ENCODE measurements at places on chromosomes 4 and X.
A peak's percentile ranks its signal among the peaks of the same experiment; 100 is the strongest.

- no peak for DNase-seq
Measured at GRCh38 chrX:69524781-69525363, 20.7 kb downstream of the NALF2 start.

DNA sequence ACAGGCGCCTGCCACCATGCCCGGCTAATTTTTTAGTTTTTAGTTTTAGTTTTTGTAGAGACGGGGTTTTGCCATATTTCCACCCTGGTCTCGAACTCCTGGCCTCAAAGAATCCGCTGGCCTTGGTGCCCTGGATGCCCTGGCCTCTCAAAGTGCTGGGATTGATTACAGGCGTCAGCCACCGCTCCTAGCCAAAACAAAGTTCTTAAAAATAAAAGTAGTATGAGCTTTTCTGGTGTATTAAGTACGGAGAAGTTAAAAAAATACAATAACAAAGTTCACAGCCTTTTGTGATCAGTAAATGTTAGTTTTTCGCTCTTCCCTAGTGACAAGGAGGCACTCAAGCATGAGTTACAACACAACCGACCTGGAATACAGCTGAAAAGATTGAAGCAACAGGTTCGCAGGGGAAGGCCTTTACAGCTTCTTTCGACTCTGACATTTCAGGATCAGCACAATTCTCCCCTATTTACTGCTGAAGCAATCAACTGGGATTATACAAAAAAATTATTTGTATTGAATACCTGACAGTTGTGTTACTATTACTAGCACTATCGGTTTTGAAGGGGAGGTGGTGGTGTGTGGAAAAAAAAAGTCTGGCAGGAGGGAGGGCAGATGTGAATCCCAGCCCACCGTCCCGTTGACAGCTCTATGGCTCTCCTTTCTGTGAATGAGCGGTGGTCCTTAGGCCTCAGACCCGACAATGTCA lies 893 bp upstream of the METAP1 start:
- no peak for DNase-seq

GRCh38 chr4:142243255-142243654 lies 602.8 kb downstream of the INPP4B start:
- no peak for DNase-seq

DNA sequence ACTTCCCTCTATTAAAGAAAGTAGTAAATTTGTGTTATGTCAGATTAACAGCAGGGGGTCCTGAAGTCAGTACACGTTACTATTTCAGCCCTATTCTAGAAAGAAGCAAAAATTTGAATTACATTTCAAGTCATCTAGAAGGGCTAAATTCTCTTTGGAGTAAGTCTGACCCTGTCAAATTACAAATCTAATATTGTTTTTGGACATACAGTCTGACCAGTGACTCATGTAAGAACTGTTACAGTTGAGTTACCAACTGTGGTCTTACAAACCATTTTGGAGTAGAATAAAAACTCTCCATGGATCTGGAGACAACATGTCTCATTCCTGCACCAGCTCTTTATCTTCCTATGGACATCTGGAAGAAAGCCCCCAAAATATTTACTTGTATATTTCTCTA lies 36.0 kb upstream of the GYPA start:
- no peak for DNase-seq

DNA sequence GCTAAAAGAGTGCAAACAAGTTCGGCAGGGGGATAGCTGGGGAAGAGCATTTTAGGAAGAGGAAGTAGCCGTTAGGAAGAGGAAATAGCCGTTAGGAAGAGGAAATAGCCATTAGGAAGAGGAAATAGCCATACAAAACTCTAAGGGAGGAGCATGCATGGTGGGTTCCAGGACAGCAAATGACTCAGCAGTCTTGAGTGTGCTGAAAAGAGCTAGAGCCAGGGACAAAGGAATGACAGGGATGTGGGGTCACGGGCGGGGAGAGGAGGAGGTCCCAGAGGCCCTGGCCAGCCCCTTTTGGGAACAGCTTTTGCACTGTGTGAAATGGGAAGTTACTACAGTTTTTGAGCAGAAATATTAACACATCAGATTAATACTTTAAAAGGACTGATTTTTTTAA lies 882.6 kb downstream of the TRIML1 start:
- DNase-seq, result no peak

- DNase-seq, result no peak
Measured at GRCh38 chrX:54807524-54808108, at the start of gene MAGED2. MAGED2 (plus strand) TSS chrX:54807745; CDS start chrX:54809332, 1,587 bp downstream.

DNA sequence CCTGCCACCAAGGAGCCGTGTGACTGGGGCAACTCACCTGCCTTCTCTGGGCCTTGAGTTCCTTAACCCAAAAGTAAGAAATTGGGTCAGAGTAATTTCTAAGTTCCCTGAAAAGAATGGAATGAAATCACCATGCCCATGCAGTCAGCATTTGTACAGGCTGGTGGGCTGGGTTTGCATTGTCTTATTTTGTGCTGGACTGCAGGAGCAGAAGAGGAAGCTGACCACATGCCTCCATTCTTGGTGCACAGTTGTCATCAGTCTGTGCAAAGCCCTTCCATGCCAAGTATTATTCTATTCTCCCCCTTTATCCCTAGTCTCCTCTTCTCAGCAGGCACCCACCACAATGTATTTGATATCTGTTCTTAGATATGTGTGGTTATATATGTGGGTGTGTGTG lies 56.3 kb downstream of the FHDC1 start:
- DNase-seq, result no peak

DNA sequence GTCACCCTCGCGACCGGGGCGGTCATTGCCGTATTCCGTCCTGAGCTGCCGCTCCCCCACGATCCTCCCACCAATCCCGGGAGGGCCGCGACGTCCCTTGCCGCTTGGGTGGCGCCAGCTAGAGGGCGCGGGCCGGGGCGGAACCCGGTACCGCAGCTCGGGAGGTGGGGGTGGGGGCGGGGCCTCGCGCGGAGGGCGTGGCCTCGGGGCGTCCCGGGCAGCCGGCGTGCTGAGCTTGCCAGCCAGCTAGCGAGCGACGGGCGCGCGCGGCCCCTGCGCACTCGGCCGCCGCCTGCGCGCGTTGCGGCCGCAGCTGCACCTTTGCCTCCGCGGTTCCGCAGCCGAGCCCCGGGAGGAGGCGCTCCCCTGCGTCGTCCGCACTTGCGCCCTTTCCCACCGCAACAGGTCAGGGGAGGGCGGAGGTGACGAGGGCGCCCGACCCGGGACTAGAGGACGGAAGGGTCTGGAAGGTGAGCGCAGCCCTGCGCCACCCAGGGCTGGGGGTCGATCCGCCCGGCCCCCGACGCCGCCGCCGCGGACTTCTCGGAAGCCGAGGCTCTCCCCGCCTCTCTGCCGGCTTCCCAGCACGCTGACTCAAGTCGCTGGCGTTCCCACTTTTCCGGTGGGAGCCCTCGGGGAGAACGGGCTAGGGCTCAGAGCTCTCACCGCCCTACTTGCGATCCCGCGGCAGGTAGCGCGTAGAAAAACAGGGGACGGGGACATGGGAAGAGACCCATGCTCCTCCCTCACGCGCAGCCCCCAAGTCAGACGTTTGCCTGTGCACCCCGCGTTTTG lies at the start of gene AFF1:
AFF1 (plus strand) TSS at position 241 of the 795 bp plus-strand sequence. CDS start 13,523 bp downstream, outside the sequence.
- DNase-seq, result peak; percentile 76

DNA sequence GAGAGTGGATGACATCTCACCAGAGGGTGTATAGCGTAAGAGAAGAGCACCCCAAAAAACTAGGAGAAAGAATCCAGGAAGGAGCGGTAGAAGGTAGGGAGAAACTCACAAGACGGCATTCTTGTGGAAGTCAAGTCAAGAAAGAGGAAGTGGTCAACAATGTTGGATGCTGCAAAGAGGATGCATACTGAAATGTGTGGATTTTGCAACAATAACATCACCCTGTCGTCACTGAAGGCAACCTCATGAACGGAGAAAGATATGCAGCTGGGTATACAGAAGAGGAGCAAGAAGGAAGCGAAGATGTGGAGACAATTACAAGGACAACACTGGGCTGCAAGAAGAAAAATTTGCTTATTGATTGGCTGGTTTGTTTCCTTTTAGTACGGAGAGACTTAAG lies 11.4 kb upstream of the TAPT1 start:
- DNase-seq, result no peak
